NCI-H2171 (cell line): ENCODE measurements at places on chromosomes 4 and X.

DNA sequence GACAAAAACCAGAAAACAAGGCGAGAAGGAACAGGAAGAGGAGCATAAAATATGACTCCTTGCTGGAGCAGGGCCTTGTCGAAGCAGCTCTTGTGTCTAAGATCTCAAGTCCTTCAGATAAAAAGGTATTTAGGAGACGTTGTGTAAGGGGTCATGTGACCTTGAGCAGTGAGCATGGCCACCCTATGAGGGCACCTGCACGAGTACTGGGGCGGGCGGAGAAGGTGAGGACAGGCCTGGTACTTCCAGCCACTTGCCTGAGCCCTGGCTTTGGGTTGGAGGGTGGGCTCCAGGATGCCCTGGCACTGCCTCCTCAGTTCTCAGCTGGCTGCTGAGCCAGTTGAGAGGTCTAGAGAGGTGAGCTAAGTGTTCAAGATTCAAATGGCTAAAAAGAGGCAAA lies 29.9 kb downstream of the NSD2 start:
- DNase-seq: no peak

DNA sequence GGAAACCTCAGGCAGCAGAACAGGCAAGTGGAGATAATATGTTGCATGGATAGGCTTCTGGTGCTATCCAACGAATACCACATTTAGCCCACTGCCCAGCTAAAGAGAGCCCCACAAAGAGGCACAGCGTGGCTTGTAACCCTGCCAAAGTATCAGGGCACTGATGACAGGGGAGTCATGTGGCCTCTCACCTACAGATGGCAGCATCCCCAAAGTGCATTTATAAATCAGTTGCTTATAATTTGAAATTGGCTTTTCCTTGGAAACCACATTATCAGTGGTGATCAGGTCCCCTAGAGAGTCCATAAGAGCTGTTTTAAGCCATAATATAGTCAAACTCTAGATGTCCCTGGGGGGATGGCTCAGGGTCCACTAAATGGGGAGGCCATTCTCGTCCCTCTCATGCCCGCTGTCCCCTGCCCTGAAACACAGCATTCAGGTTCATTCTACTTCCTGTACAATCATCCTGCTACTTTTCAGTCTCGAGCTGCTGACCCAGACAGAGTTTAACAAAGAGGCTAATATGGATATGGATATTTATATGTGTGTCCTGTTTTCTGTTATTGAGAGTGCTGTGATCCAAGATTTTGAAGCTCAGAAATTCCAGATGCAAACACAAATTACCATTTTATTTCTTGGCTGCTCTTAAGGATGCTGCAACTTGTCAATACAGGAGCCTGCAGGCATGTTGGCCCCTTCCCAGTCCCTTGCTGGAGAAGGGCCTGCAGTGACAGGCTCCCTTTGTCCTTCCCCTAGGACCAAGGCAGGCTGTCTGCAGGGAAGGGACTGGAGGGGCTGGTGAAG lies 28.5 kb downstream of the SRPX start:
- DNase-seq: peak; percentile 1

- DNase-seq: no peak
Measured at GRCh38 chr4:88021824-88022223, 14.4 kb downstream of the PKD2 start.

- DNase-seq: no peak
Measured at GRCh38 chr4:33882246-33882990, 2361.9 kb downstream of the ARAP2 start.

DNA sequence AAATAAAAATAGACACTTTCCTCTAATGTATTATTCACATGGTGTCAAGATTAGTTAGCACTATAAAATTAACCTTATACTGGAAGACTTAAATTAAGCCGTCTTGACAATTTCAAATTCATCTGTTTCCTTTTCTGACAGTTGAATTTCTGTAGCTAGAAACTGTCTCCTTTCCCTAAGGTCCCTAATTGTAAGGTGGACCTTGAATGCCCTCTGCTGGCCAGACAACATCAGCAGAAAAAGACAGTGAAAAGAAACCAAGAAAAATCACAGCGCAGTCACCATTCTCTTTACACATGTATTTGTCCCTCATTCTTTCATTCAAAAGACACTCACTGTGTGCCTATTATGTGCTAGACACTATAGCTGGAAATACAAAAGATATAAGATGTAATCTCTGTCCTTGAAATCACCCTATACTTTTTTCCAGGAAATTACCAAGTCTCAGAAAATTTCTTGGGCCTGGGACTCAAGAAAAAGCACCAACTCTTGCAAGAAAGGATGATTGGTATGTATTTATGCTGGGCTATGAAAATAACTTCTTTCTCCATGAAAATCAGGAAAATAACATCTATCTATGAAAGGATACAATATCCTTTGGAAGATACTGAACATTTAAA lies 32.7 kb upstream of the AMBN start:
- no peak for DNase-seq

GRCh38 chr4:111847296-111848008 lies 297.8 kb upstream of the FAM241A start:
- DNase-seq: no peak
